ENCODE measurements at places on chromosomes 3 and 15. TPM values are rescaled to one million over a fixed set of nuclear protein-coding genes. Genes with fewer than 3 reads are reported as not detected.

The CDCP1 gene
- polyA plus RNA-seq, result 0.69 TPM

The TM4SF18 gene
- polyA plus RNA-seq, result 13.5 TPM

The CGNL1 gene
- 6.7 TPM for polyA plus RNA-seq

The TRH gene
- polyA plus RNA-seq, result 0.53 TPM

The PLSCR5 gene
- not detected for polyA plus RNA-seq

The CRYGS gene
- 1.3 TPM for polyA plus RNA-seq

The CLRN1 gene
- 0.23 TPM for polyA plus RNA-seq

The CAMKV gene
- 0.61 TPM for polyA plus RNA-seq
